ENCODE measurements at places on chromosomes 5 and 9. TPM values are rescaled to one million over a fixed set of nuclear protein-coding genes. Genes with fewer than 3 reads are reported as not detected.

GLRA1 gene
- total RNA-seq, result not detected

F2RL2 gene
- total RNA-seq, result 0.27 TPM

PCDHGA3 gene
- 0.54 TPM for total RNA-seq

IFNA16 gene
- total RNA-seq, result not detected

C5orf22 gene
- total RNA-seq, result 14.8 TPM

GABRA6 gene
- total RNA-seq, result not detected

TRIM7 gene
- 0.27 TPM for total RNA-seq

LOX gene
- total RNA-seq, result 14.3 TPM

GRXCR2 gene
- total RNA-seq, result not detected

NUTM2G gene
- total RNA-seq, result not detected

GRCh38 chr5:101260857-101261256 lies 357.8 kb upstream of the ST8SIA4 start:
- DNase-seq, result no peak

DNA sequence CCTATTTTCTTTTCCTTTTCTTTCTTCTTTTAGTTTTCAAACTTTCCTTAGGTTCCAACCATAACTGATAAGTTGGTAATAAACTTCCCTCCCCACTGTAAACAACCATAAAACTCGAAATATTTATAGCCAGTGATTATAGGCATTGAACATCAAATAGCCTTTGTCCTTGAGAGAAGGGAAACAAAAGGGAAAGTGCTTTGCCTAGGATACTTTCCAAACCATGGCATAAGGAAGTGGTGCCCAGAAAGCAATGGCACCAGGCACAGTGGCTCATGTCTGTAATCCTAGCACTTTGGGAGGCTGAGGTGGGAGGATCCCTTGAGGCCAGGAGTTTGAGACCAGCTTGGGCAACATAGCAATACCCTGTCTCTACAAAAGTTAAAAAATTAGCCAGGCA lies 11.9 kb upstream of the PDLIM4 start:
- DNase-seq, result no peak

DNA sequence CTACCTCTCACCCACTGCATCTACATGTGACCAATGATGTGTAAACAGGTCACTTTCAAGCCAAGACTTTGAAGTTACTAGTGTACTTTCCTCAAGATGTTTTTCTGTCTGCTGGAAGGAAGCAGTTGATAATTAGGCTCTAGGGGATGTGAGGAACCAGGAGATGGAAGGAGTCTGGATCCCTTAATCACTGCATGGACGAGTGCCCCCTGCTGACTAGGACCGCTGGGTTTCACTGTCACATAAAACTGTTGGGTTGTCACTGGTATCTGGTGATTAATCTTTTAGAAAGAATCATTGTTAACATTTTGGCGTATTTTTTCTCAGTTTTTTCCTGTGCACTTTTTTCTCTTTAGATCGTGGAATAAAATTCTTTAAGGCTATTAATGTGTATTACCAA lies 79.5 kb downstream of the SREK1 start:
- DNase-seq, result no peak

GRCh38 chr5:115555084-115555633 lies 10.6 kb upstream of the FEM1C start:
- DNase-seq, result no peak

DNA sequence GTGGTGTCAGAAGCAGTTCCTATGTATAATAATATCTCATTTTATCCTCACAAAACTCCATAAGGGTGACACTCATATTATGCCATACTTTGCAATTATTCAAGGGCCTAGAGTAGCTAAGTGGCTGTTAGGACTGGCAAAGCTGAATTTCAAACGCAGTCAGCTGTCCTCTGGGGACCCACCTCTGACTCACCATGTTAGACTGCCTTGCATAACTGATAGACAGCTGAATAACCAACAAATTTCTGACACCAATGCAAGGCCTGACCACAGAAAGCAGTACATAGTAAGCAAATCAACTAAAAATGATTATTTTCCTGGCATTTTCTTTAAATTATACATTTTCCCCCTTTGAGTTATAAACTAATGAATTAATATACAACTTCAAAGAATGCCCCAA lies 251.6 kb upstream of the PTGER4 start:
- DNase-seq, result no peak

GRCh38 chr5:84783003-84783402 lies 398.3 kb upstream of the EDIL3 start:
- DNase-seq, result no peak

DNA sequence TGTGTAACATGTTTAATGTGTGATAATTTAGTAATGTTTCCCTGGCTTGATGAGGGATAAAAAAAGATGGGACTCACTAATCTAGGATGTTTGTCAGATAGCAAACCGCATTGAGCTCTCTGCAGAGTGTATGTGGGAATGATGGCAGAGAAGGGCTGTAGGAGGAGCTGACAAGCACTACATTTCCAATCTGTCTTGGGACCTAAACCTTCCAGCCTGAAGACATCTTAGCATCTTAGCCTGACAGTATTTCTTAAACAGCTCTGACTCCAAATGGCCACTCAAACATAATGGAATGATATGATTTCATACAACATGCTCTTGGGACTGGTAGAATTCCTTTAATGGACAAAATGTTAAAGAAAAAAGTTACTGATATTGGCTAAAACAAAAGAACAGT lies 116.7 kb downstream of the PPP2R2B start:
- DNase-seq, result no peak

GRCh38 chr9:82062245-82062644 lies 73.7 kb downstream of the SPATA31D1 start:
- no peak for DNase-seq

DNA sequence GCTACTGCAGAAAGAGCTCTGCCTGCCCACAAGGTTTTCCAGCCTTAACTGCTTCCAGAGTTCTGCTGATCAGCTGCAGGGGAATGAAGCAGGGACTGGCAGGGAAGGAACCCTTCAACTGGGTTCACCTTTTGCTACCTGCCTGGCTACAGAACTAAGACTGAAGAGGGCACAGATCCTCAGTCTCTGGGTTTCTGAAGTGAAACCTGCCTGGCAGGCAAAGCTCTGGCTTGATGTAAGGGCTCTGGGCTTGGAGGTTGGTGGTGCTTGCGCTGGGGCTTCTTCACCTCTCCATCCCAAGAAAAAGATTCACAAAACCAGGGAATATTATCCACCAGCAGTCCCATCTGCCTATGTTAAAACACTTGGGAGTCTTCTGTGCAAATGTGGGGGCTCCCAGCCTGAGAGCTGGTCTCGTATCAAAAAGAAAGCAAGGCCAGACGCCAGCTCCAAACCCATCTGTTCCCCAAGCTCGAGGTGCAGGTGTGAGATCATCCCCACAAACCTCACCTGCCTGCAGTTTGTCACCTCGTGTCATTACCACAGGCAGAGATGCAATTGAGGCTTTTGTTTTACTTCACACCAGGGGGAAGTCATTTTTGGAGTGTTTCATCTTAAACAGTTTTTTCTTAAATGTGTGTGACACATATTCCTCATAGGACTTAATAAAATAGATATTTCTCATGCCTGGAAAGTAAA lies 58.3 kb downstream of the BNC2 start:
- no peak for DNase-seq

DNA sequence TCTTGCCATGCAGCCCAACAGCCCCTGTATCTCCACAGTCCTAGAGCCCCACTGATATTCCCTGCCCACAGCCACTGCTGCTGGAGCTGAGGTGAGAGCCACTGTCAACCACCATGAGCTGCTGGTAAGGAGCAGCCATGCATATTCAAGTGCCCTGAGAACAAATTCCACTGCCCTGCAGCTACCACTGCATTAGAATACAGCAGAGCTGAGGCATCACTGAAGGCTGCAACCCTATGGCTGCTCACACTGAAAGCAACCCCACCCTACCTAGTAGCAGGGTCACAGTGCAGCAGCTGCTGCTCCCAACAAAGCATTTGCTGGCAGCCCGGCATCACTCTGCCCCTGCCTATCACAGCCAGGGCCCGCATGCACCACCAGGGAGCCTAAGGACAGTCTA lies 68.6 kb downstream of the SKIC3 start:
- no peak for DNase-seq

GRCh38 chr9:98986866-98987651 lies 43.4 kb downstream of the COL15A1 start:
- DNase-seq, result no peak

- DNase-seq, result no peak
These were observed 325.4 kb downstream of the PDE4D start for GRCh38 chr5:59568161-59568560.

DNA sequence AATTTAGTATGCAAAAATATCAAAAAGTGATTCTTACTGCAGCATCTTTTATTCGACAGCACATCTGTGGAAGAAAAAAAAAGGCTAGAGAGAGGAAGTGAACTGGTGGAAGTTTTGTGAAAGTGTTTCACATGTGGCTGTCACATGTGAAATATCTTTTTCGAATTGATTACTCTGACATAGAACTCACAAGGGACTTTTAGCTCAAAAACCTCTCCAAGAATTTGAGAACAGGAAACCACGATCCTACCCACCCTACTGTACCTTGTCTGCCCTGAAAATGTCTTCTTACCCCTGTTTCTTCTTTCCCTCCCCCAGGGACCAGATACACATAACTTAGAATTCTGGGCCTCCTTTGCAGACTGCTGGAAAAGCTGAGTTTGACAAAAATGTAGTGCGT lies 106.5 kb upstream of the PRRC1 start:
- DNase-seq, result no peak

- no peak for DNase-seq
These were observed 92.3 kb downstream of the GAS1 start for GRCh38 chr9:86854898-86855523.

DNA sequence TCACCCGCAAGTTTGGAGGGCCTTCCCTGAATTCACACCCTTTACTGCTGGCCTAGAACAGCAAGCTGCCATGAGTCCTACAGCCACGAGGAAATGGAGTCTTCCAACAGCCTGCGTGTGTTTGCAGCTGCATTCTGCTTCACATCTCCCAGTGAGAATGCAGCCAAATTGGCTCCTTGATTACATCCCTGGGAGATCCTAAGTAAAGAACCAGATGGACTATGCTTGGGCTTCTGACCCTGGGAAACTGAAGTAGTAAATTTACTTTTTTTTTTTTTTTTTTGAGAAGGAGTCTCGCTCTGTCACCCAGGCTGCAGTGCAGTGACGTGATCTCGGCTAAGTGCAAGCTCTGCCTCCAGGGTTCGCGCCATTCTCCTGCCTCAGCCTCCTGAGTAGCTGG lies 617.0 kb upstream of the CDH18 start:
- no peak for DNase-seq

DNA sequence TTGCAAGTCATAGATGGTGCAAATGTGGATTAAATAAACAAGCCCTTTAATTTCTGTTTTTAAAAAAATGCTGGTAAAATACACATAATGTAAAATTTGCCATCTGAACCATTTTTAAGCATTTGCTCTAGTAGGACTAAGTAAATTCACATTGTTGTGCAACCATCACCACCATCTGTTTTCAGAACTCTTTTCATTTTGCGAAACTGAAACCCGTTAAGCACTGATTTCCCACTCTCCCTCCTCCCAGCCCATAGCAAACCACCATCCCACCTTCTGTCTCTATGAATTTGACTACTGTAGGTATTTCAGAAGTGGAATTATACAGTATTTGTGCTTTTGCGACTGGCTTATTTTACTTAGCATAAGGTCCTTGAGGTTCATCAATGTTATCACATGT lies 103.3 kb upstream of the CNTLN start:
- DNase-seq, result no peak

GRCh38 chr5:143036146-143036927 lies 266.2 kb downstream of the ARHGAP26 start:
- no peak for DNase-seq

GRCh38 chr5:135467051-135467625 lies 15.0 kb upstream of the TIFAB start:
- no peak for DNase-seq

DNA sequence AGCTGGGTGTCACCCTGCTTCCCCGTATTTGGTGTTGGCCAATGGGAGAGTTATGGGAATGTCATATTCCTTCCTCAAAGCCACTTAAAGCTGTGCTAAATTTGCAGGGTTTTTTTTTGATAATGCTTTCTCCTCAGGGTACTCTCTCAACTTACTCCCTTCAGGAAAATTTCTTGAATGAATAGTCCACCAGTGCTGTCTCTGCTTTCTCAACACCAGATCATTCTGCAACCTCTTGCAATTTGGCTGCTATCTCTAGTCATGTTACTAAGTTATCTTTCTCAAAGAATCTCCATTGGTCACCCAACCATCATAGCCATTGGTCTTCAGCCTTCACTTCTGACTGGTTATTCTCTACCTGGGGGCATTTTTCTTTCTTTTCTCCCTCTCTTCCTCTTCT lies 13.4 kb upstream of the TNFAIP8 start:
- DNase-seq, result no peak

GRCh38 chr5:32613050-32613672 lies 27.8 kb downstream of the SUB1 start:
- peak; percentile 66 for DNase-seq

GRCh38 chr9:134624621-134625181 lies 16.9 kb upstream of the COL5A1 start:
- no peak for DNase-seq

- DNase-seq, result no peak
These were observed 63.8 kb upstream of the ORM1 start for GRCh38 chr9:114258866-114259797.

DNA sequence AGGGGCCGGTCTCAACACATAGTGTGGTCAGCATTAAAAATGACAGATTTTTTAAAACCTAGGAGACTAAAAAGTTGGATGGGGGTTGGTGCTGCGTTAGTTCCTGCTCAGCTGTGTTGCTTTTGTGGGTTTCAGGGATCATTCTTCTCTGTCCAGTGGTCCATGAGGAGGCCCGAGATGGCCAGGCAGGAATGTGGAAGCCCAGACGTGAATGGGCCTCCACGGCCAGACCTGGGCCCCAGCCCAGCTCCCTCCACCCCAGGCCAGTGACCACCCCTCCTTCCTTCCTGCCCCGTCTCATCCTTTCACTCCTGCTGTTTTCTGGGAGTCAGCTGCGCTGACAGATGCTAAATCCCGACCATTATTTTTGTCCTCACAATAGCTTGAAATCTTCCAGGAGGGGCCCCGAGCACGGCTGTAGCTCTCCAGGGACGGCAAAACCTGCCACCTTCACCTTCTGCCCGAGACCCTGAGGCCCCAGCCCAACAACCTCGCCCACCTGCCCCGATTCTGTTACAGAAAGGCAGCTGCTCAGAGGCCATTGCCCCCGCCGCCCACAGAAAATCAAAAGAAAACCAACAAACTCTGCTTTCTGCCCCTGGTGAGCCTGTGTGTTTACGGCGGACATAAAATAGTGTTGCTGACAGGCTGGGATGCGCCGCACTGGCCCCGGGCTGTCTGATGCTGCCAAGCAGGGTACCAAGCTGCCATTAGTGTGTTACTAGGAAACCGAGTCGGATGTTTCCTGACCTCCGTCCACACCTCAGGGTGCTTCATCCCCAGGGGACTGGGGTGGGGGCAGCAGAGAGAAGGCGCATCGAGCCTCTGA lies 83.7 kb upstream of the SARDH start:
- DNase-seq, result no peak

DNA sequence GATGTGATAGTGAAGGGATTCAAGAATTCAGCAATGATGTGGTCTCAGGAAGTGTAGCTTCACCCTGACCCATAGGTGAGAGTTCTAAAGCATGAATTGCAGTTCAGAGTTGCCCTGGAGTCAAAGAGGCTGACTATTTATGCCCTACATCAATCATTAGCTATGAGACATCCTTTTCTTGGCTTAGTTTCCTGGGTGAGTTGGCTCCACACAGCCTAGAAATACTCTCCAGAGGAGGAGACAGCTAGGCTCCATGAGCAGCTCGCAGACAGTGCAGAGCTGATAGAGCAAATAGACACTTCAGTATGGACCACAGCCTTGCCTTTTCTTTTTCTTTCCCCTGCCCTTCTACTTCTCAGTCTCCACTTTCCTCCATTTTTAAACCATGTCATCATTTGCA lies 1651.8 kb downstream of the MAT2B start:
- DNase-seq, result no peak

GRCh38 chr5:18802336-18802735 lies 1168.1 kb downstream of the TAF11L14 start:
- no peak for DNase-seq

GRCh38 chr9:70422371-70423043 lies 8.1 kb upstream of the KLF9 start:
- no peak for DNase-seq

Data from hematopoietic multipotent progenitor cell (in vitro differentiated cells).